Eye (tissue), 1 donor: ENCODE measurements at places on chromosomes 16 and 17.
A peak's percentile ranks its signal among the peaks of the same experiment; 100 is the strongest.

DNA sequence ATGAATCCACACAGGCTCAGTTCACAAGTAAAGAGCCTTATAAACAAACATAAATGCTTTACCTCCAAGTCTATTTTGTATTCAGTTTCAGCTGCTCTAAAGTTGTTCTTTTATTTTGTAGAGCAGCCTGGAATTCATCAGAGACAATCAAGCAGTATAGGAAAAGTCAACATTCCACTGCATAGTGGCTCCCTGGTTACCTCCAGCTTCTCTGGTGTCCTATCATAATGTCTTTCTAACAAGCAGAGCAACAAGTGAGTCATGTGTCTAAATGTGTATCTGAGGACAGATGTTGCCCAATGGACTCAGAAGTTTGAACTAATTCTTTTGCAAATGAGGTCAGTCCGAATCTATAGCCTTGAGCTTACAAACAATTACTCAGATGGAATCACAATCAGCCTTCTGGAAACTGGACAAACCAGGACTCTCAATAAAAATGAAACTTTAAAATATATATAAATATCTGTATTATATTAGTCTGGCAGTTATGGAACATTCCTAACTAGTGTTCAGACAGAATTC, 292.0 kb upstream of the TOM1L1 start:
- no peak for DNase-seq

DNA sequence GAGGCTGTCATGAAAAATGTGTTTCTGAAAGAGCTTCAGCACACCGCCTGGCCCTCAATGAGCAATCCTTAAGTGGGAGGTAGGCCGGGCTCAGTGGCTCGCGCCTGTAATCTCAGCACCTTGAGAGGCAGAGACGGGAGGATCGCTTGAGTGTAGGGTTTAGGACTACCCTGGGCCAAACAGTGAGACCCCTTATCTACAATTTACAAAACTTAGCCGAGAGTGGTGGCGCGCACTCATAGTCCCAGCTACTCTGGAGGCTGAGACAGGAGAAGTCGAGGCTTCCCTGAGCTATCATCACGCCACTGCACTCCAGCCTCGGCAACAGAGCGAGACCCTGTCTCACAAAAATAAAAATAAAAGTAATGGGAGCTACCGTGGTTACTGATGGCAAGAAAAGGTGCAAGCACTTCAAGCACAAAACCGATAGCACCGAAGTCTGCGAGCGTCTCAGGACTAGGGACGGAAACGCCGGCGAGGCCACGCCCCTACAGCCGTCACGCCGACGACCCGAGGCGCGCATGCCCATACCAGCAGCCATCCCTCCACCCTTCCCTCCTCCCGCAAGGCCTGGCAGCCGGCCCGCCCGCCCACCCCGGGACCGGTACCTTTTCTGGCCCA, 607 bp downstream of the THUMPD1 start:
- DNase-seq: peak; percentile 91

GRCh38 chr17:321386-321941, 31.1 kb downstream of the RPH3AL start:
- no peak for DNase-seq

GRCh38 chr17:47962901-47963300, 5.2 kb upstream of the PRR15L start:
- DNase-seq: no peak

GRCh38 chr16:86364653-86365380, 145.5 kb upstream of the FOXF1 start:
- no peak for DNase-seq

DNA sequence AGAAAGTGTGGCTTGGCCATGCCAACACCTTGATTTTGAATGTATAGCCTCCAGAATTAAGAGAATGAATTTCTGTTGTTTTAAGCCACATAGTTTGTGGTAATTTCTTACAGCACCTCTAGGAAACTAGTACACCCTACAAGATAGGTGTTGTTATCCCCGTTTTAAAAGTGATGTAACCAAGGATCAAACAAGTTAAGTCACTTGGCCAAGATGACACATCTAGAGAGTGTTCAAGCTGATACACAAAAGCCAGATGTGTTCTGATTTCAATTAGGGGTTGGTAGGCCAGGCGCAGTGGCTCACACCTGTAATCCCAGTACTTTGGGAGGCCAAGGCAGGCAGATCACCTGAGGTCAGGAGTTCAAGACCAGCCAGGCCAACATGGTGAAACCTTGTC, 396.5 kb upstream of the SOX9 start:
- no peak for DNase-seq

GRCh38 chr16:49473773-49474172, 100.2 kb downstream of the C16orf78 start:
- no peak for DNase-seq
